Fibroblast of lung (primary cell): ENCODE measurements at places on chromosomes 16 and 17. TPM values are rescaled to one million over a fixed set of nuclear protein-coding genes. Genes with fewer than 3 reads are reported as not detected.

PRSS8 gene
- not detected in 2 replicates for total RNA-seq

ALOX12 gene
- 0.17 and 0.26 TPM in 2 replicates for total RNA-seq

CDK5R1 gene
- total RNA-seq: 0.33 and 0.51 TPM in 2 replicates

ITGB4 gene
- total RNA-seq: 0.17 and 0.26 TPM in 2 replicates

FZD2 gene
- total RNA-seq: 14.6 and 20.3 TPM in 2 replicates

NME1 gene
- 75.8 and 108 TPM in 2 replicates for total RNA-seq

NEUROD2 gene
- not detected in 2 replicates for total RNA-seq

TEKT5 gene
- 0.26 TPM in 1 of 2 replicates, not detected in the other for total RNA-seq

KCNH6 gene
- total RNA-seq: not detected in 2 replicates

KRTAP4-9 gene
- total RNA-seq: not detected in 2 replicates
